ENCODE measurements at places on chromosomes 3 and 15.

GRCh38 chr3:54888162-54888561 lies 39.7 kb downstream of the LRTM1 start:
- DNase-seq = no peak

GRCh38 chr15:26128611-26129140 lies 265.5 kb upstream of the ATP10A start:
- no peak for DNase-seq

- no peak for DNase-seq
Measured at GRCh38 chr3:121624147-121624899, 31.1 kb downstream of the FBXO40 start.

DNA sequence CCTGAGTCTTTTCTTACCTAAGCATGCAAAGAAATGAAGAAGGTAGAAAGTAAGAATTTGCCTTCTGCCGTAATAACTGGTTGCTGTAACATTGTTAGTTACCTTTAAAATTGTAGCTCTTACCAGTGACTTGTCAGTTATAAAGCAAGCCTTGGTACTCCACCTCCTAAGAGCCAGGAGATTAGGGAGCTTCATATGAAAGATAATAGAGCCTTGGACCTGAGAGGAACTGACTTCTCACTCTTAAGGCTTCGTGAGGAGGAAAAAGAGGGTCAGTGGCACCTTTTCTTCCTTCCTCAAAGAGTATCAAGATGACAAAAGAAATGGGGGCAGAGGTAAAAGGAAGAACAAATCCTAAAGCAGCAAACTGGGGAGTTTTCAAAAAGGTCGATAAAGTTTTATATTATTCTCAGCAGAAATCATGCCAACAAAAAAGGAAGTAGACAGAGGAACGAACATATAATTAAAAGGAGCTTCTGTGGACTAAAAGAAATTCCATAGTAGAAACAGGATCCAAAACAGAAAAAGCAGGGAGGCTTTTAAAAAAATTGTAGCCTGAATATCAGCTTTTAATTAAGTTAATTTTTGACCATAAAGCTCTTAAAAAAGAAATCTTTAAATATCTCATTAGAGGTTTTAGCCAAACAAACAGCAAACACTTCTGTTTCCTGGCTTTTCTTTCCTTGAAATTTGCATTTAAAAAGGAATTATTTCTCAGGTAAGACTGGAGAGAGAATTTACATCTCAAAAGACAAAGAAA lies 847.1 kb upstream of the ALCAM start:
- no peak for DNase-seq

DNA sequence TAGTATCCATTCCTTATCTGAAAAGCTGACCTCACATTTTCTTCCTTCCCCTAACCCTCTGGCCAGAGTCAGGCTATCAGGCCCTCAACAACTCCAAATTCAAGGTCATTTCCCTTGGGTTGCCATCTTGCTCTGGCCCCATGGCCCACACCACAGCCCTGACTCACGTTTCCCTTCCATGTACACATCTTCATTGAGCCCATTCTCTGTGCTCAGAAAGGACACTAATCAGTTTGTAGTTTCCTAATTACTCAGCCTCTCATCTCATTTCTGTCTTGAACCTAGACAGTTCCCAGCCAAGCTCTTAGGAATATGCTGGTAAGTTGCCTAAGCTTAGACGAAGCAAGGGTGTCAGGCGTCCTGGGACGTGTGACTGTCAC lies 14.9 kb downstream of the TGM5 start:
- DNase-seq = no peak

DNA sequence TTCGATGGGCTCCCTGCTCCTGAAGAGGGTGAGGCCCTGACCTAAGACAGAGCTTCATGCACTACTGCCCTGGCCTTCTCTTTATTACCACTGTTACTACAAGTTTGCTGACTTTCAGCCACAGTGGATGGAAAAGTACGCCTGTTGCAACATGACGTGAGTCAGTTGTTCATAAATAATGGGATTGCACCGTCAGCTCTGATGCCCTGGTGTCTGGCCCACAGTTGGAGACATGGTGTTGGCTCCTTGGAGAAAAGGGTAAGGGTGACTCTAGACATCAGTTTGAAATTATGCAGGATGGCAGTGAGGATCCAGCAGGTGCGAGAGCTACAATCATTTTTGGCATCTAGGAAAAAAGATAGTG lies 5.5 kb downstream of the PAQR5 start:
- DNase-seq = no peak

- peak; percentile 45 for DNase-seq
Measured at GRCh38 chr15:73598530-73599160, 34.5 kb downstream of the NPTN start.

- no peak for DNase-seq
Measured at GRCh38 chr3:127774647-127775046, 47.7 kb downstream of the MGLL start.

GRCh38 chr15:76146812-76147211 lies 87.0 kb downstream of the TMEM266 start:
- no peak for DNase-seq

GRCh38 chr15:90641581-90642463 lies 75.3 kb upstream of the BLM start:
- no peak for DNase-seq

DNA sequence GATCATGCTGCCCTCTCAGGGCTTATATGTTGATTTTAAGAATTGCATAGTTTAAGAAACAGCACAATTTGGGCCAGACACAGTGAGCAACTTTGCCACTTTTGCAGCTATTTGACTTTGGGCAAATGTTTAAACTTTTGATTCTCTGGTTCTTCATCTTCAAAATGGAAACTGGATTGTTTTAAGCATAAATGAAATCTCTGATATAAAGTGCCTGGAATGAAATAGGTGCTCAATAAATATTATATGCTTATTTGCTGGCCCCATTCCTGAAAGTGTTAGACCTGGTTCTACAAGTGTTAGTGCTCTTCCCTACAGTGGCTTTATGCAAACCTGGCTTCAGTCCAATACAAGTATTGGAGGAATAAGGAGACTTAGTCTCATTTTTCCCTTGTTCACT lies 33.1 kb upstream of the TSC22D2 start:
- DNase-seq = no peak

DNA sequence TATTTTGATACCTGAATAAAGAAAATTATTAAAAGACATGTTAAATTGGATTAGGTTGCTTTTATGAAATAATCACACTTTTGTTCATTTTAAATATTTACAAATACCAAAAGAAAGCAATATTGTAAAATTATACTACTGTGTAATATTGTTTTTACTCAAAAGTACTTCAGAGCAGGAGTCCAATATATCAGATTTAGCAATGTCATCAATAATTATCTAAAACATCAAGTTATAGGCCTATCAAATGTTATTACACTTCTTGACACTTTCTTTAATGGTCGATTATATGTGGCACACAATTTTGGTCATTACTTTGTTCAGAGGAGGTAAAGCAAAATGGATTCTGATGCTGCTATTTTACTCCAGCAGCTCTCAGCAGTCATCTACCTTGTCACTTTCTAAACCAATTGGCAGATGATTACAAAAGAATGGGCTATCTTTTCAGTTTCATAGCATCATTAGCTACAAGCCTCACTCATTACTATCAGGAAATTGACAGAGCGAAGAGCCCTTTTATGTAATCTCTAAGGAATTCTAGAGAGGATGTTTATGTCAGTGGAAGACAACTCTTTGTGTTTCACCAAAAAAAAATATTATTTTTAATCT lies 318.6 kb downstream of the PLOD2 start:
- no peak for DNase-seq

DNA sequence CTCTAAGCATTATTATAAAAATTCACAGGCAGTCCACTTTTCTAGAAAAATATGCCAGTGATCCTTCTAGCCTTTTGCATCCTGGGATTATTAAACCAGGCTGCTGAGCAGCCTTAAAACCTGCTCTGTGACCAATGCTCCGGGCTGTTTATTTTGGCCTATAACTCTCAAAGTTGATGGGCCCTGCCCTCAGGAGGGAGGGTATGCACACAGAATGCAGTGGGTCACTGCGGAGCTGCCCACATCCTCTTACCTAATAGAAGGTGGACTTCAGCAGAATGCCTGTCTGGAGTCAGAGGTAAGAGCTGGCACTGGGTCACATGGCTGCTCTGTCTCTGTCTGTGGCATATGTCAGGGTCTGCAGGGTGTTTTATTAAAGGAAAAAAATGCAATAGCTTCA lies 26.0 kb downstream of the CPNE4 start:
- DNase-seq = no peak

DNA sequence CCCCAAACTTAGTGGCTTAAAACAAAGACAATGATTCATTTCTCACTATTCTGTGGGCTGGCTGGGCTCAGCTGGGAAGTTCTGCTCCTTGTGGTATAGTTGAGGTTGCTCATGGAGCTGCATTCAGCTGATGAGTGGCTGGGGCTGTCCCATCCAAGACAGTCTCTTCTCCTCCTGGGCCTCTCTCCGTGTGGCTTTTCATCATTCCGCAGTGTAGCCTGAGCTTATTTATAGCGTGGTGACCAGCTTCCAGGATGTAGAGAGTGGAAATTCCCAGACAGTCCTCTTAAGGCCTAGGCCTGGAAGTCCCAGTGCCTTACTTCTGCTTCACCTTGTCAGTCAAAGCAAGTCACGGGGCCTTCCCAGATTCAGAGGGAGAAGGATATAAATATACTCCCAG lies 136.7 kb upstream of the DAZL start:
- no peak for DNase-seq

DNA sequence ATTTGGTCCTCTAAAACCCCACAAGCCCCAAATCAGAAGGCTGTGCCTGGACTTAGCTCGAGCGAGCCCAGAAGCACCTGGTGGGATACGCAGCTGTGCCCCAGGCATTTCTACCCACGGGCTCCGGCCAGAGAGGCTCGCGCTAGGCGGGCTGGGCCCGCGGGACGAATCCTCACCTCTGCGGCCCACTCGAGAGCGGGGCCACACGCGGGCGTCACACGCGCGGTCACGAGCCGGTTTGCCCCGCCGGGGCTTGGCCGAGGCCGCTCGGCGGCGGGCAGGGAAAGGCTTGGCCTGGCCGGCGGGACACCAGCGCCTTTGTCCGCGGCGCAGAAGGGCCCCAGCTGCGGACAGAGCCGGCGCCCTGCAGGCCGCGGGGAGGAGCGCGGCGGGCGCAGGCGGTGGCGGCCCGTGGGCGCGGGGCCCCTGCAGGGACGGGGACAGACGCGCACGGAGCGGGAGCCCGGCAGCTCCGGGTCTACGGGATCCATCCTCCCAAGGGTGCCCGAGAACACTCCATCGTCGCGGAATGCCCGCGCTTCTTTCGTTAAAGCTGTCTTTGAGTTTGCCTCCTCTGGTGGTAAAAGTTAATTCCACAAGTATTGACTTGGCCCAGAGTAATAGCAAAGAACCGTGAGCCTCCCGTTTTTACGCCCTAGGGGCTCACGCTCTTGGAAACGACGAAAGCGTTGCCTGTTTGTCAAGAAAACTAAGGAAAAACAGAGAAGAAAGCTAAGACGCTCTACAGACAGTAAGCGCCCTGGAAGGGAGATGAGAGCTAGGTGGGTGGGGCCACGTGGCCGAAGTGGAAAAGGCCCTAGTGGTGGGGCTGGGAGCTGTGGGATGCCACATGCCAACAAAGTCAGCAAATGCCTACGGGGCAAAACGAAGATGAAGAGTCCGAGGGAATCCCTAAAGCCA lies 26.4 kb downstream of the TYRO3 start:
- peak; percentile 19 for DNase-seq

DNA sequence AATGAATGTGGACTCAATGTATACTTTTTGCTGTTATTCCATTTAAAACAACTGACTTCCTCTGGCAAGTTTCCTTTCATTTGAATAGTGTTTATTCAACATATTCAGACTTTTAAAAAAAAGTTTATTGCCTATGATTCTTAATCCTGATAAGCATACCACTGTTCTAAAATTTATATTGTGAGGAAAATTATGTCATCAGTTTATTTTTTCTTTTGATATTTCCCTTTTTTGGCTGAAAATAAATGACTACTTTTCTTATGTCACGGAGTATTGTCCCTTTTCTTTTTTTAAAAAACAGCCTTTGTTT lies 109.5 kb downstream of the CDIN1 start:
- no peak for DNase-seq

DNA sequence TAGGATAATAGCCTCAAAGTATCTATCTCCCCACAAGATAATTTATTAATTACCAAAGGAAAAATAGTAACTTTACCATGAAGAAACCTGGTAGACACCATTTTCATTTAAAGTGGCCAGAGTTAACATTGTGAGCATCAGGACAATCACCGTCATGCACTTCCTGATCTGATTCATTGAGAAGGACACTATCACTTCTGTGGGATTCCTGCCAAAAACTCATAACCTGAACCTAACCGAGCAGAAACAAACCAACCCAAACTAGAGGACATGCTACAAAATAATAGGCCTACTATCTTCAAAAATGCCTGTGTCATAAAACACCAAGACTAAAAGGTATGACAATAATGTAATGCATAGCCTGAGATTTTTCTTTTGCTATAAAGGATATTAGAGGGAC lies 39.0 kb downstream of the FSIP1 start:
- DNase-seq = no peak

- no peak for DNase-seq
Measured at GRCh38 chr3:148861277-148861869, 3.7 kb upstream of the CPA3 start.

DNA sequence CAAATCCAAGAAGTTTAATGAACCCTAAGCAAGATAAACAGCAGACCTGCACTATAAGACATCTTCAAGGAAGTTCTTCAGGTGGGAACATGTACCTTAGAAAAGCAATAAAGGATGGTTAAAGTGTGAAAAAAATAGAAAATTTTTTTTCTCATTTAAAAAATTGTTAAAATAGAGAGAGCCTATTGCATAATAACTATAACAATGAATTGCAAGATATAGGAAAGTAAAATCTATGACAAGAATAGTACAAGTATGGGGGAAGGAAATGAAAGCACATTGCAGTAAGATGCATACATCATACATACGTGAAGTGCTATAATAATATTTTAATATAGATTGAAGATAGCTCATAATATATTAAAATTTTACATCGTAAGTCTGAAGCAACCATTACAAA lies 310.1 kb upstream of the KCNMB2 start:
- no peak for DNase-seq
